ENCODE measurements at places on chromosomes 3 and 15. TPM values are rescaled to one million over a fixed set of nuclear protein-coding genes. Genes with fewer than 3 reads are reported as not detected.

GRK7 gene
- not detected for total RNA-seq

DNA sequence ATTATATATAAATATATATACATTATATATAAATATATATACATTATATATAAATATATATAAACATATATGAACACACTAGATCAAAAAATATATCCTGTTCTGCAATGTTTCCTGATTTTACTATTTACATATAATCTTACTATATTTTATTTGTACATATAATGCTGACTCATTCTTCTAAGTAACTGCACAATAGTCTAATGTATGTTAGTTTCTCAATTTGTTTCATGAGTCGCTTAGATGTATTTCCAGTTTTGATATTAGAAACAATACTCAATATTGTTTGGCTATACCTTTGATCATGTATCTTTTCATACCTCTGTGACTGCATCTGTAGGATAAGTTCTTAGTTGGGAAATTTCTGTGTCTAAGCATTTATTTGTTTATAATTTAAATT, 669.9 kb upstream of the CCDC54 start:
- no peak overlapping the region for H3K27ac ChIP-seq
- no peak for DNase-seq
- no peaks in the 10 kb centered on the region for H3K36me3 ChIP-seq
- no peaks in the 10 kb centered on the region for H3K27me3 ChIP-seq

CACNA2D3 gene
- not detected for total RNA-seq

- no peaks in the 10 kb centered on the region for H3K36me3 ChIP-seq
- H3K27ac ChIP-seq = no peak overlapping the region
- H3K4me3 ChIP-seq = no peak overlapping the region
- H3K4me1 ChIP-seq = peaks cover 2% of the 10 kb centered on the region
- no peak for DNase-seq
- peaks cover 9% of the 10 kb centered on the region for H3K27me3 ChIP-seq
Measured at GRCh38 chr15:99433026-99433756, 132.6 kb upstream of the MEF2A start.

DNA sequence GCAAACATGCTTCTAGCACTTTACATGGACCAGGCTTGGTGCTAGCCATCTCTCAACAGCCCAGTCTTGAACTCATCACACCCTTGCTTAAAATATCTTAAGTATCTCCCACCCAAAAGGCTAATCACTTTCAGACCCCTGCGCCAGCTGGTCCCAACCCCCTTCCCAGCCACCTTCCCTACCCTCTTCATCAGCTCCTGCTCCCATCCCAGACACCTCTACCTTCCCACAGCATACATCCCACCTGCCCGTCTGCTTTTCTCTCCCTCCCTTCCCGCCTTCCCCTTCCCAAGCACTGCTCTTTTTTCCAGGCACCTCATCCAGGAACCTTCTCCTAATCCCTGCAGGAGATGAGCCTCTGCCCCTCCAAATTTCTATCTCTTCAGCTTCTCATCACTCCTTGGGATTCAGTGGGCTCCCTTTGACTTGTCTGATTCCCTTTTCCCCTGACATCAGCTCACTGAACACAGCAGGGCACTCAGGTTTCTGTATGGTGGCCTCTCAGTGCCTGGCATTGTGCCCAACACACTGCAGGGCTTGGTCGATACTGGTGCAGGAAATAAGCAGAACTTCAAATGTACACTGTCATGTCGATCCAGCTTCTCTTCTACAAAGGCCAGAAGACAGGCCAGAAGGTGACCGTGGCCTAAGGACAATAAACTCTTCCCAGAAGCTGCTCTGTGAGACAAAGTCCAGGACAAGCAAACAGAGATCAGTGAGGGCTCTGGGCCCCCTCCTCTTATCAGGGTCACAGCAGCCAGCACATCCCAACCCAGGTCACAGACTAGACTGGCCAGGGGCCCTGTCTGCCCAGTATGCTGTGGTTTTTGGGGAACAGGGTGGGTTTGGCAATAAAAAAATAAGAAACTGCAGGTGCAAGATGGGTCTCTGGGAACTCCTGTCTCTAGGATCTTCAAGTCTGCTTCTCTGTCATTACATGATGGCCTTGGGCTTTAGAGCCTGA, 2.2 kb upstream of the ITIH1 start:
- H3K4me1 ChIP-seq = peaks cover 8% of the 10 kb centered on the region
- DNase-seq = no peak
- H3K27ac ChIP-seq = no peak overlapping the region
- no peaks in the 10 kb centered on the region for H3K27me3 ChIP-seq
- H3K36me3 ChIP-seq = no peaks in the 10 kb centered on the region

GRCh38 chr3:170814822-170815221, 55.2 kb downstream of the RPL22L1 start:
- DNase-seq = no peak
- peaks cover 5% of the 10 kb centered on the region for H3K27me3 ChIP-seq
- no peak overlapping the region for H3K27ac ChIP-seq
- peaks cover 4% of the 10 kb centered on the region for H3K4me1 ChIP-seq

- no peak for DNase-seq
- no peaks in the 10 kb centered on the region for H3K36me3 ChIP-seq
- no peak overlapping the region for H3K4me3 ChIP-seq
- no peaks in the 10 kb centered on the region for H3K27me3 ChIP-seq
- H3K27ac ChIP-seq = no peak overlapping the region
- H3K4me1 ChIP-seq = no peaks in the 10 kb centered on the region
Measured at GRCh38 chr15:33467816-33468163, 157.0 kb downstream of the RYR3 start.

- H3K27me3 ChIP-seq = no peaks in the 10 kb centered on the region
- H3K4me3 ChIP-seq = no peak overlapping the region
- no peaks in the 10 kb centered on the region for H3K36me3 ChIP-seq
- H3K4me1 ChIP-seq = no peaks in the 10 kb centered on the region
- H3K27ac ChIP-seq = no peak overlapping the region
- no peak for DNase-seq
Measured at GRCh38 chr3:135228201-135228600, 433.1 kb downstream of the EPHB1 start.

GRCh38 chr3:166445865-166446264, 608.6 kb upstream of the BCHE start:
- H3K36me3 ChIP-seq = no peaks in the 10 kb centered on the region
- no peak overlapping the region for H3K27ac ChIP-seq
- no peaks in the 10 kb centered on the region for H3K27me3 ChIP-seq
- no peaks in the 10 kb centered on the region for H3K4me1 ChIP-seq
- no peak for DNase-seq

DNA sequence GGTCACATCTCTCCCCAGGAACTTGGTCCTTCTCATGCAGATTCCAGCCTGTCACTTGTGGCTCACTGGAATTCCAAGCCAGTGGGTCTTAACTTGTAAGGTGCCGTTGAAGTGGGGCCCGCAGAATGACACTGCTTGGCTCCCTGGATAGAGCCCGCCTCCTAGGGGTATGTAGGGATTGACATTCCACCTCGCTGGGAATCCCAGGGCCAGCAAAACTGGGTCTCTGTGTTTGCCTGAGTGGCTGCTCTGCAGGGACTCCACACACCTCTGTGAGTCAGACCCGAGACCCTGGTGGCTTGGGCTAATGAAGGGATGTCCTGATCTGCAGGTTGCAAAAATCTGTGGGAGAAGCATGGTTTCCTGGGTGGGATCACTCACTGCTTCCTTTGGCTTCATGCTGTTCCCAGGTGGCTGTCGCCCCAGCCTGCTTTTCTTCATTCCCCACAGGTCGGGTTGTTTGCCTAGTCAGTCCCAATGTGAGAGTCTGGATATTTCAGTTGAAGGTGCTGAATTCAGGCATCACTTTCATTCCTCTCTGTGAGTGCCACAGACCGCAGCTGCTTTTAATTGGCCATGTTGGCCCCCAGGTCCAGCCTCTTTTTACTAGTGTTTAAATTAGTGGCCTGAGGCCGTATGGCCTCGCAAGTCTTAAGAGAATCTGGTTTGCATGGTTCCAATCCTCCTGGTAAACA, 156.0 kb upstream of the TRIM42 start:
- no peaks in the 10 kb centered on the region for H3K27me3 ChIP-seq
- H3K4me1 ChIP-seq = no peaks in the 10 kb centered on the region
- no peaks in the 10 kb centered on the region for H3K36me3 ChIP-seq
- no peak overlapping the region for H3K4me3 ChIP-seq
- no peak for DNase-seq

GRCh38 chr3:134378818-134379217, 4.6 kb upstream of the AMOTL2 start:
- H3K36me3 ChIP-seq = no peaks in the 10 kb centered on the region
- H3K27me3 ChIP-seq = peaks cover 51% of the 10 kb centered on the region
- no peak overlapping the region for H3K27ac ChIP-seq
- H3K4me3 ChIP-seq = no peak overlapping the region
- DNase-seq = no peak

ULK3 gene
- 45.5 TPM for total RNA-seq

GRCh38 chr3:66435989-66436388, 64.8 kb downstream of the LRIG1 start:
- no peaks in the 10 kb centered on the region for H3K27me3 ChIP-seq
- peaks cover 33% of the 10 kb centered on the region for H3K4me1 ChIP-seq
- peaks cover 39% of the 10 kb centered on the region for H3K36me3 ChIP-seq
- no peak overlapping the region for H3K4me3 ChIP-seq

COMMD4 gene
- total RNA-seq = 69.5 TPM

- H3K4me3 ChIP-seq = peak overlapping the region; percentile 71
- H3K4me1 ChIP-seq = peaks cover 19% of the 10 kb centered on the region
- H3K27ac ChIP-seq = no peak overlapping the region
- H3K27me3 ChIP-seq = peaks cover 14% of the 10 kb centered on the region
Measured at GRCh38 chr15:75347222-75348033, 589 bp downstream of the NEIL1 start.

- no peaks in the 10 kb centered on the region for H3K4me1 ChIP-seq
- peaks cover 2% of the 10 kb centered on the region for H3K27me3 ChIP-seq
- no peaks in the 10 kb centered on the region for H3K36me3 ChIP-seq
- no peak overlapping the region for H3K4me3 ChIP-seq
Measured at GRCh38 chr3:36650271-36650671, 114.1 kb downstream of the DCLK3 start.

DNA sequence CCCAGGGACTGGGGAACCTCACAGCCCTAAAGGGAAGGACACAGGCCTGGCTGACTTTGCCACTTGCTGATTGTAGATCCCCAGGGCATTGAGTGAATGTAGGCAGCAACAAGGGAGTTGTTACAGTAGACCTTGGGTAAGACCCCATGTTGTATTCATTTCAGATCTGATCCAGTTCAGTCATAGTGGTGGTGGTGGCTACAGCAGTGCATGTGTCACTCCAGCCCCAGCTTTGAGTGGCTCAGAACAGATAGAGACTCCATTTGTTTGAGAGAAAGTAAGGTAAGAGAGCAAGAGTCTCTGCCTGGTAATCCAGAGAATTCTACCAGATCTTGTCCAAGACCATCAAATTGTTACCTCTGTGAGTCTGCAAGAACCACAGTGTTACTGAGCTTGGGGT, 278.7 kb upstream of the SATB1 start:
- no peaks in the 10 kb centered on the region for H3K27me3 ChIP-seq
- no peak for DNase-seq
- H3K4me3 ChIP-seq = no peak overlapping the region
- H3K4me1 ChIP-seq = peaks cover 10% of the 10 kb centered on the region
- no peak overlapping the region for H3K27ac ChIP-seq

RTP4 gene
- total RNA-seq = 3.9 TPM

DNA sequence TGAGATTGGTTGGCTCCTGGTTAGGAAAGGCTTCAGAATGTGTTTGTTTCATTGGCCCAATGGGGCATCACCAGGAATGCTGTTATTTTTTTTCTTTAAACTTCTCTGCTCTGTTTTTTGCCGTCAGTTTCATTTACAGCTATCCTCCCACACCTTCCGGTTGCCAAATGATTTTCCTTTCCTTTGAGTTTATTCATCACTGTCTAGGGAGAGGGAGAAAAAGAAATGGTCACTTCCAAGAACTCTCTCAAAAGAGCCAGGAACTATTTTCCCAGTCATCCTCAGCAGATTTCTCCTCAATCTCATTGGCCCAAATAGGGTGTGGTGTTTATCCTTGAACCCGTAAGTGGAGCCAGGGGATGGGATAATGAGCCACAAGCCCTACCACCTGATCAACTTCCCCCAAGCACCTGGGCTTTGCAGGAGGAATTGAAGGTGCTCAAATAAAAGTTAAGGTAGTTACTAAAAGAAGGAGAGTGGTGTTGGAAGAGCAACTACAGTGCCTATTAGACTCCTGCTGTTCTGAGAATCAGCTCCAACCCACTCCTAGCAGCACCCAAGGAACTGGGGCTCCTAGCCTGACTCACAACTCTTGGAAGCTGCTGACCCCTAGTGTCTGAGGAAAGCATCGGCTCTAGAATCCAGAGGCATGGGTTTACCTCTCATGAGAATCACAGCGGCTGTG, 183.8 kb upstream of the IL12A start:
- no peak overlapping the region for H3K27ac ChIP-seq
- DNase-seq = peak; percentile 14
- no peak overlapping the region for H3K4me3 ChIP-seq

KLHL6 gene
- 29.7 TPM for total RNA-seq

DNA sequence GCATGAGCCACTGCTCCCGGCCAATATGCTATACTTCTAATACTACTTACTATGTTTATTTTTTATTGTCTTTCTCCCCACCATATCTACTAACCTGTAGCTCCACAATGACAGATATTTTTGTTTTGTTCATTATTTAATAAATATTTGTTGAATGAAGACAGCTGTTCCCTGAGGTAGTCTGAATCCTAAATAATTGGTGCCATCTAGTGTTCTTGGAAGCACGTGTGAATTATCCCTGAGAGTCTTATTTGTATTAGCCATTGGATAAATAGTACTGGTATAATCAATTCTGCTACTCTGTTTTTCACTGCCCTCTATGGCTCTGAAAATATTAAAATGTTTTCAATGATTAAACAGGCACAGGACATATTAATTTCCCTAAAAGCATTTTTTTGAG, 5.6 kb upstream of the APPL1 start:
- H3K27ac ChIP-seq = no peak overlapping the region
- DNase-seq = no peak
- H3K27me3 ChIP-seq = peaks cover 3% of the 10 kb centered on the region
- H3K36me3 ChIP-seq = no peaks in the 10 kb centered on the region
- peaks cover 10% of the 10 kb centered on the region for H3K4me1 ChIP-seq
- H3K4me3 ChIP-seq = no peak overlapping the region

DNA sequence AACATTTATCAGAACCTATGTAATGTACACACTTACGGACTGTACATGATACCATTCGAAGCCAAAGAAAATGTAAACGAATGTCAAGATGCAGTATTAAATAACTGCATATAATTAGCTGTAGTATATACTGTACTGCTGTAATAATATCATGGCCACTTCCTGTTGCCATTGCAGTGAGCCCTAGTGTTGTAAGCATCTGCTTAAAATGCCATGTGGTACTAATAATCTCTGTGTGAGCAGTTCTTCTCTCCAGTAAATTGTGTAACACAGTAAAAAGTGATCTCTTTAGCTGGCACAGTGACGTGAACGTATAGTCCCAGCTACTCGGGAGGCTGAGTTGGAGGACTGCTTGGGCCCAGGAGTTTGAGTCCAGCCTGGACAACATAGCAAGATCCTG, 8.6 kb downstream of the SPG11 start:
- no peak for DNase-seq
- H3K27me3 ChIP-seq = no peaks in the 10 kb centered on the region
- peaks cover 17% of the 10 kb centered on the region for H3K4me1 ChIP-seq
- H3K4me3 ChIP-seq = no peak overlapping the region

CLDN1 gene
- 6.0 TPM for total RNA-seq

- no peaks in the 10 kb centered on the region for H3K27me3 ChIP-seq
- H3K4me3 ChIP-seq = no peak overlapping the region
- no peak for DNase-seq
- no peak overlapping the region for H3K27ac ChIP-seq
- H3K36me3 ChIP-seq = no peaks in the 10 kb centered on the region
Measured at GRCh38 chr3:54213907-54214306, 91.6 kb downstream of the CACNA2D3 start.

ACAN gene
- not detected for total RNA-seq

- no peaks in the 10 kb centered on the region for H3K36me3 ChIP-seq
- H3K4me3 ChIP-seq = no peak overlapping the region
- no peak overlapping the region for H3K27ac ChIP-seq
- H3K27me3 ChIP-seq = no peaks in the 10 kb centered on the region
- peak; percentile 1 for DNase-seq
Measured at GRCh38 chr3:126341755-126342150, 15.5 kb downstream of the KLF15 start.
